Naive B cell (primary cell): ENCODE measurements at places on chromosomes 3 and 15. TPM values are rescaled to one million over a fixed set of nuclear protein-coding genes. Genes with fewer than 3 reads are reported as not detected.
A peak's percentile ranks its signal among the peaks of the same experiment; 100 is the strongest.

DNA sequence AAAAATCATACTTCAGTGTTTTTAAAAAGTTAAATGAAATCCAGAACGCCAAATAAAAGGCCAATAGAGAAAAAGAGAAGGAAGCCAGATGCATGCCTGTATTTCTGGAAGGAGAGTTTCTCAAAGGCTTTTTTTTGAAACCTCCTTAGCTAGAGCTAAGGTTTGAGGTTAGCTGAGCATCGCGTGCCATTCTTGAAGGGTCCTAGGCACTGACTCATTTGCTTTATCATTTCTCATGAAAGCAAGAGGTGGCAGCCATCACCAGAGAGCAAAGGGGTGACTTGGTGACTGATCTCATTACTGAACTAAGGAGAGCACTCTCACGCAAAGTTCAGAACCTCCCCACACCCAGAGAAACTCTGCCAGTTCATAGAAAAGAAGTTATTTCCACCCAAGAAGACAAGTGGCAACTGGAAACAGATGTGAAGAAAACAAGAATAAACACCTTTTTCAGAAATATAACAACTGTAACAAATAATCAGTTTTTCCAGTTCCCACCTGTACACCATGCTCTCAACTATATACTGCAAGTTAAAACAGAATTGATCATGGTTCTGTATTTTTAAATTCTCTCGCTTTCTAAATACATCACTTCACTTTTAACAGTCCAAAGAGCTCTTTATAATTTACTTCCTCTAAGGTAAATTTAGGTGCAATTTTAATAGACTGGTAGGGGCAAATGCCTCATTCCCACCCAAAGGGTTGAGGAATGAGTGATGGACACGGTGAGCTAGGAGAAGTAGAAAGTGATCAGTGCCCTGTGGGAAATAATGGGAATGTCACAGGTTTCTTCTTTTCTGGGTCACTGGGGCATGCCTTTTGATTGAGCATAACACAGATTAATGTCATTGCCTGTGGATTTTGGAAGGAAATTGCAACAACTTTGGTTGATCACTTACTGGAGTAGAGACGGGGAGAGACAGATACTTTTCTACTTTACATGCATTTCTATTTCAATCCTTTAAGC, 24.7 kb downstream of the GPR15 start:
- DNase-seq = no peak

DNA sequence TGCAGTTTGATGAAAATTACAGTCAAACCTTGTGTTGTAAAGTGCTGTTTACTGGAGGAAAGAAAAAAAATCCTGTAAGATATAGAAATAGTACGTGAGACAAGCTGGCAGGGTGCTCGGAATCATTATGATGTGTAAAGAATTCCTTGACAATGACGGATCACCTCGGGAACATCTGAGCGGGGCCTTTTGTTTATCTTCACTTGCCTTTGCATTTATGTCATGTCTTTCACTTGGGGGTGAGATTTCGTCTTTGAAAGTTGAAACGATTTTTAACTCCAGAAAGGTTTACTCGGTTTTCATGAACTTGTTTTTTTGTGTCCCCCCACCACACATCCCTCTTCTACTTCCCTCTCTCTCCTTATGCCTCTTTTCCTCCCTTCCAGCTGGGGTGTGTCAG, 128.3 kb upstream of the VEPH1 start:
- DNase-seq = no peak

- DNase-seq = peak; percentile 59
These were observed 1.9 kb upstream of the VWA5B2 start for GRCh38 chr3:184227481-184227935.

Gene STOML1
- 8.6 TPM for polyA plus RNA-seq

GRCh38 chr3:168548719-168549118, 453.0 kb upstream of the GOLIM4 start:
- no peak for DNase-seq

Gene CCDC80
- polyA plus RNA-seq = 0.29 TPM

- no peak for DNase-seq
These were observed 52.4 kb downstream of the KCNMB2 start for GRCh38 chr3:178588628-178589027.

Gene ISL2
- polyA plus RNA-seq = not detected

DNA sequence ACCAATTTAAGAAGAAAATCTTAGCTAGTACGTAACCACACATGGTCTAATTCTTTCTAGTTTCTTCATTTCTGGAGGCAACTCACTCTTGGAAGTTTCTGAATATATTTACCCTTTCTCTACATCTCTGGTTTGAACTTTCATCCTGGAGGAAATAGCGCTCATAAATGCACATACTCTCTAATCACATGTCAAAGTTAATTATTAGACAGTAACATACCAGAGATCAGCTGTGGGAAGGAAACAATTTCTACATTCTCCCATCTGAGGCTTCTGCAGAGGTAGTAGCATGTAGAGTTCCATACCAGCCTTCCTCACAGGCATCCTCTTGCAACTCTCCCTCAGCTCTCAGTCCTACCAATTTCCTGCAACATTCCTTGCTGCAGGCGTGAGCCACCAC, 132.5 kb downstream of the RBPMS2 start:
- DNase-seq = no peak

Gene TM4SF18
- not detected for polyA plus RNA-seq

- DNase-seq = no peak
These were observed 29.4 kb downstream of the RNU5B-1 start for GRCh38 chr15:65333856-65334255.

DNA sequence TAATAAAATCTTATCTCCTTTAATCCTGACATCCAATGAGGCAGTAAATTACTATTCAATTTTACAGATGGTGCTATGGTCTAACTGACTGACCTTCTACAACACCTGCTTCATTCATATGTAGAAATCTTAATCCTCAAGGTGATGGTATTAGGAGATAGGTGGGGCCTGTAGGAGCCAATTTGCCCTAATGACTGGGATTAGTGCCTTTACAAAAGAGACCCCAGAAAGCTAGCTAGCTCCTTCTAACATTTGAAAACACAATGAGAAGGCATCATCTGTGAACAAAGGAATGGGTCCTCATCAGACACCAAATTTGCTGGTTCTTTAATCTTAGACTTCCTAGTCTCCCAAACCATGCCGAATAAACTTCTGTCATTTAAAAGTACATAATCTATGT, 137.4 kb upstream of the UBP1 start:
- DNase-seq = no peak

- DNase-seq = no peak
These were observed 10.7 kb downstream of the TRAIP start for GRCh38 chr3:49845694-49846093.

- no peak for DNase-seq
These were observed 34.5 kb upstream of the IQCF6 start for GRCh38 chr3:51813539-51813938.

Gene CCDC13
- 0.39 TPM for polyA plus RNA-seq

DNA sequence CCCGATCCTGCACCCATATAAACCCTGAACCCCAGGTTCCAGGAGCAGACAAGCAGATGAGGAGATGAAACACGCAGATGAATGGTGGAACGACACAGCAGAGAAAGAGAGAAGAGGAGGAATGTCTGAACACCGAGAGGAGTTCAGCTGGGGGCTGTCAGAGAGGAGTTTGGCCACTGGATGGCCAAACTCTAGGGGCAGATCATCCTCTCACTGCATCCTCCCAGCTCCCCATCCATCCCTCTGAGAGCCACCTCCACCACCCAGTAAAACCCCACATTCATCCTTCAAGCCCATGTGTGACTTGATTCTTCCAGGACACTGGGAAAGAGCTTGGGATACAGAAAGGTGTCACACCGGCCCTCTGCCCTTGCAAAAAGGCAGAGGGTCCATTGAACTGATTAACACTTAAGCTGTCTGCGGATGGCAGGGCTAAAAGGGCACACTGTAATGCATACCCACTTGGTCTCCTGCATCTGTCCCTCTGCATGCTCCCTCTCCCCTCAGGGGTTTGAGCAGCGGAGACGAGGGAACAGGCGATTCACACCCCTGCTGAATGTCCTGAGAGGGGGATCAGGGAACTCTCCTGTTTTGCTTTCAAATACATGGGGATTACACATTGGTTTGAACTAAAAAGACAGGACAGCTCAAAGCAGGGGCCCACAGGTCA, 53.8 kb downstream of the TMED3 start:
- DNase-seq = no peak

DNA sequence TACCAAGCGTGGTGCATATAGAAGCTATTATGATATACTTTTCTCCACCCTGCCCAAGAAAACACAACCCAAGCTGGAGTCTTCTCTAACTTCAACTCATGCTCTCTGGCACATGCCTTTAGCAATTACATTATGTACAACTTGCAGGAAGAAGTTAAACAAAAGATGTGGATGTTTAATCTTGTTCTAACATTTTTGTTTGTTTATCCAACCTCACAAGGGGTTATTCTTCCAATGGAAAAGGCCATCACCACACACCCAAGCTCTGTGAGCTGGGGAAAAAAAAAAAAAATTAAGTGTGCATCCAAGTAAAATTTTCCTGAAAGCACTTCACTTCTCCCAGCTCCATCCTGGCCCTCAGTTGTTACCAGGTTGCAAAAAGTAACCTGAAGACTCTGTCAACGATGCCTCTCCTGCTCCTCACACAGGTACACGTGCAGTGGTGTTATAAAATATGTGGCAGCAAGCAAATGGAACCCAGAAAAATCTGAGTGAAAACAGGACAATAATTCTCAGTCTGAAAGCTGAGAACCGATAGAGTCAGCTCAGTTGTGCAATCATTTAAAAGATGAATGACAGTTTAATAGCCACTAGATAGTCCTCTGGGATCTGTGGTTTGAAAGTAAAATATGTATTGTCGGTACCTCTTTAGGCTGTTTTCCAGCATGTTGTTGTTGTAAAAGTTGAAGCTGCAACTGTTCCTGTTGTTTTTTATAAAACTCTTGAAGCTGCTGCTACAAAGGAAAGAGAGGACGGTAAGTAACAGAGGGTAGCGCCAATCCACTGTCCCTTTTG, 531.4 kb downstream of the FOXP1 start:
- DNase-seq = no peak

Gene CHRNA7
- polyA plus RNA-seq = not detected

Gene LMAN1L
- polyA plus RNA-seq = not detected
